Stimulated activated naive CD8-positive, alpha-beta T cell treated with anti-CD3 and anti-CD28 coated beads, Interleukin-15, Interleukin-2, amounts not matched to agents 100 U/mL and 50 U/mL, for 24 hours (primary cell): ENCODE measurements at places on chromosomes 3 and 15.

- no peak for DNase-seq
Observed at GRCh38 chr15:90513448-90513847, 16.3 kb upstream of the CRTC3 start.

- no peak for DNase-seq
Observed at GRCh38 chr3:53525765-53526703, 31.6 kb downstream of the CACNA1D start.

DNA sequence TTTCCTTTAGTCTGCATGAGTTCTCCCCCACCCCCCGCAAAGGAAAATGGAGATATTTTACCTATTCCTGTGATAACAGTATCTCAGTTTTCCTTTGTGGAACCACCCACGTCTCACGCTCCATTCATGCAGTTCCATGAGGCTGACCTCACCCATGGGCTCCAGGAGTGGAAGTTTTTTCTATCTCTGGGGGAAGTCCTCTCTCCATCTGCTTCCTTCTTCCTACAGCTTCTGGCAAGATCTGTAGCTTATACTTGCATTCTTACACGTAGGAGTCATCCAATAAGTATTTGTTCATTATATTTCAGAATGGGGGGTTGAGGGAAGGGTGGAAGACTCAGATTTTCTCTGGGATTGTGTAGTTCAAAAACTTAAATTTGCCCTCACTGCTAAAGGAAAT is 5.8 kb upstream of the GLCE start:
- no peak for DNase-seq

GRCh38 chr3:72953325-72953956 is 43.2 kb upstream of the PPP4R2 start:
- DNase-seq: no peak

DNA sequence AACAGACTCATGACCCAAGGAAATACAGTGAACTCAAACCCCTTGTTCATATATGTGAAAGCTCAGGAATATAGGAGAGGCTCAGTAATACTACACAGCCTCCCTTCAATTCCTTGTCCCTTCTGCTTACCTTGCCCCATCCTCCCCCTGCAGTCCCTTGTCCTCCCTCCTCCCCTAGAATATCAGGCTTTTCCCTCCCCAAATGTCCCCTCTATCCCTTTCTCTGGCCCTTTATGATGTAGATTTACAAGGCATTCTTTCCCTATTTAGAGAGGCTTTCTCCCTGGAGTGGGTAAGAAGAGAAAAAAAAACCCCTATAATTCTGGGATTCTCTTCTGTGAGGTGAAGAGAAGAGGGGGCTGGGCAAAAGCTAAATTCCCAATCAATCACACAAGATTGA is 64.9 kb upstream of the KBTBD8 start:
- DNase-seq: no peak

DNA sequence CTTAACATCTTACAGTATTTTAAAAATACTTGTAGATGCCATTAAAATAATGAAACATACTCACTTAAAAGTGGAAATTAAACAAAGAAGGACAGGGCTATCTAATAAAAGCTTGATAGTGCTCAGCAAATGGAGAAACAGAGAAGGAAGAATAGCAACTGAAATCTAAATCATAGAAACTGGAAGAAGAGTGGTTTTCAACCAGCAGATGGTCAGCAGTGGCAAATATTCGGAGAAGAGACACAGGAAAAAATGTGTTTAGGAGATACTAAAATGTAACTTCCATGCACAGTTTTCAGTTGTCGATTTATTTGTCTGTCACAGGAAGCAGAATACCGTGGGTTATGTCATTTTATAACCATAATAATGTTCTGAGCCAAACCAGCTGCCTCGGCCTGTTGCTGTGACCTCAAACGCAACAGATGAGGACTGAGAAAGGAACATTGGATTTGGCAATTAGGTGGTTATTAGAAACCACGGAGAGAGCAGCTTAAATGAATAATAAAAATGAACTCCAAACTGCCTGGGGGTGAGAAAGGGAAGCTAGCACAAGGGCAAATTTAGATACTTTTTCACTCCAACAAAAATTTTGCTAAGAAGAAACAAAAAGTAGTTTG is 246.6 kb upstream of the KCNMB2 start:
- no peak for DNase-seq

- DNase-seq: no peak
Observed at GRCh38 chr15:55709458-55709857, 33.5 kb downstream of the PRTG start.

GRCh38 chr3:67291287-67292252 is 293.5 kb downstream of the KBTBD8 start:
- peak; percentile 22 for DNase-seq

GRCh38 chr3:131544557-131544956 is 41.8 kb upstream of the MRPL3 start:
- DNase-seq: no peak

DNA sequence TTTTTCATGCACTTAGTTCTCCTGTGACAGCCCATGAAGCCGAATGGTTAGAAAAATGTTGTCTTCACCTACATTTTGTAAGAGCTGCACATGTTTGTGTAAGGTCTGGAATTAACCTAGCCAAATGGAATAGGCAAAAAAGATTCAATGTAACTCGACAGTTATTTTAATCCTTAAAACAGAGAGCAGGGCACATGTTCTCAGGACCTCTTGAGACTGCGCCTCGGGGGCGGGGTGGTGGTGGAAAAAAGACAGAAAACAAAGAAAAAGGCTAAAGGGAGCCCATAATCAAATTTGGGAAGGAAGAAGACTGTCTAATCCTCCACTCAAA is 702 bp upstream of the CSNK1G1 start:
- no peak for DNase-seq

DNA sequence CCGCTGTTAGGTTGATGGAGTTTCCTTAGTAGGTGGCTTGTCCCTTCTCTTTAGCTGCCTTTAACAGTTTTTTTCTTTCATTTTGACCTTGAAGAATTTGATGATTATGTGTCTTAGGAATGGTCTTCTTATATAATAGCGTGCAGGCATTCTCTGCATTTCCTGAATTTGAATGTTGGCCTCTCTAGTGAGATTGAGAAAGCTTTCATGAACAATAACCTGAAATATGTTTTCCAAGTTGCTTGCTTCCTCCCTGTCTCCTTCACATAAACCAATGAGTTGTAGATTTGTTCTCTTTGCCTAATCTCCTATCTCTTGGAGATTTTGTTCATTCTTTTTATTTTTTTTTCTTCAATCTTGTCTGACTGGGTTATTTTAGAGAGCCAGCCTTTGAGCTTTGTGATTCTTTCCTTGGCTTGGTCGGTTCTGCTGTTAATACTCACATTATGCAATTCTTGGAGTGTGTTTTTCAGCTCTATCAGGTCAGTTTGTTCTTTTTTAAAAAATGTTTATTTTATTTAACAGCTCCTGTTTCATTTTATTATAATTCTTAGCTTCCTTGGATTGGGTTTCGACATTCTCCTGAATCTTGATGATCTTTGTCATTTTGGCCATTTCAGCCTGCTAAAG is 627.9 kb downstream of the SI start:
- DNase-seq: no peak

DNA sequence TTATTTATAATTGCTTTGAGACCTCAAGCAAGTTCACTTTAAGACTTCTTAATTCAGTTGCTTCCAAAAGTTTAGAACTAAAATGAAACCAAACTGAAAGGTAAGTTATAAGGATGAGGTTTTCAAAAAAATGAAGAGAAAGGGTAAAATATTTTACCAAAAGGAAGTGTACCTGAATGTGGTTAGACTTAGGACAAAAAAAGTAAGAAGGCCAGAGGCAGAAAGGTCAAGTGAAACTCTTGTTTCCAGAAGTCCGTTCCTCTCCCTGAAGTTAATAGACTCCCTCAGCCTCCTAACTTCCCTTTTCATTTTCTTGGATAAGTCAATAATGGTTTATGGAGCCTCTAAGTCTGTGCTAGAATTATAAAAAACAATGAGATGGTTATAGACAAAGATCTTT is 16.6 kb downstream of the BTLA start:
- DNase-seq: no peak

DNA sequence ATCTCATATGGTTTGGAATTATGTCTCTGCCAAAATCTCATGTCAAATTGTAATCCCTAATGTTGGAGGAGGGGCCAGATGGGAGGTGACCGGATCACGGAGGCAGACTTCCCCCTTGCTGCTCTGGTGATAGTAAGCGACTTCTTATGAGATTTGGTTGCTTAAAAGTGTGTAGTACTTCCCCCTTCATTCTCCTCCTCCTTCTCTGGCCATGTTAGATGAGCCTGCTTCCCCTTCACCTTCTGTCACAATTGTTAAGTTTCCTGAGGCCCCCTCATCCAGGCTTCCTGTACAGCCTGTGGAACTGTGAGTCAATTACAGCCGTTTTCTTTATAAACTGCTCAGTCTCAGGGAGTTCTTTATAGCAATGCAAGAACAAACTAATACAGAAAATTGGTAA is 51.1 kb downstream of the NEDD4 start:
- no peak for DNase-seq

DNA sequence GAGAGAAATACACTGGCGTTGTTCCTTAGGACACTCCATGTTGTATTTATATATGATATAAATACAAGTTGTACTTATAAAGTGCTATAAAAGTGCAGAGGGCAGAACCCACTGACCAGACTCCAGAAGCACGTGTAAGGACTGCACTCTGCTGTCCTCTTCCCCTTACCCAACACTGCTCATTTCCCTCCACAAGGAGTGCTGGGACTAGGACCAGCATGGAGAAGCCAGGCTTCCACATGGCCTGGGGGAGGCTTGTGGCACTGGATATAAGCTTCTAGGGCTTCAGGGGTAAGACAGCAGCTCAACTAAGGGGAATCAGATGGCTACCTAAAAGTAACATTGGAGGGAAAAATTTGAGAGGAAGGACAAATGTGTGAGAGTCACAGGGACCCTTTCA is 556.9 kb downstream of the IGSF11 start:
- DNase-seq: no peak

GRCh38 chr15:39344662-39345141 is 236.2 kb upstream of the THBS1 start:
- no peak for DNase-seq

DNA sequence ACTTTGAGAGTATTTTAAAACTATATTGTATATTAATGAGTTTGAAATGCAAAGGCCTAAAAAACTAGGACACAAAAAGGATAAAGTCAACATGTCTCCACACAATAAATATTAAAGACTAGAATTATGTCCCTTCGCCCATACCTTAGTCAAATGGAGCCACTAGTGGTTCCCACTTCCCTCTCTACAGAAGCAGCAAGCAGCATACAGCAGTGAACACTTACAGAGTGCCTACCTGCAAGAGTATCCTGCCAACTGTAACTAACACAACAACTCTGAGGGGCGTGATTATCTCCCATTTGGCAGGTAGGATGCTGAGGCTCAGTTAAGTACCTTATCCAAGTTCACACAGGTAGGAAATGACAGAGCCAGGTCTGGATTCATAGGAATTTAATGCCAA is 17.2 kb downstream of the DYNC1LI1 start:
- no peak for DNase-seq

GRCh38 chr3:64932666-64933342 is 245.0 kb upstream of the ADAMTS9 start:
- no peak for DNase-seq

GRCh38 chr15:41689834-41690233 is 29.6 kb downstream of the MGA start:
- DNase-seq: no peak

- no peak for DNase-seq
Observed at GRCh38 chr3:26050776-26051175, 260.9 kb downstream of the OXSM start.

DNA sequence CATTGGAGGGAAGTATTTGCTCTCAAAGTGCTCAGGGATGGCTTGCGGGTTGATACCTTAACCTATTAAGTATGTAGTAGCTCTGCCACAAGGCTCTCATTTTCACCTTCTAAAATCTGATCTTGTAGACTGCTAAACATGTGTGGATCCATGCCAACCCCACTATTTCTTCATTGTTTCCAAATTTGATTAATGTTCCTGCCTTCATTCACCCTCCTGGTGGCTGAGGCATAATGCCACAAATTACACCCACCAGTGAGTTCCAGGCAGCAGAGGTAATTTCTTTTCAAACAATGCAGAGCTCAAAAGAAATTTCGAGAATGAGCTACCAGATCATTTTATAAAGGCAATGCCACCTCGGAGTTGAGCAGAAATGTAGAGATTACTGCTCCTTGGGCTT is 71.0 kb downstream of the EDEM1 start:
- no peak for DNase-seq

DNA sequence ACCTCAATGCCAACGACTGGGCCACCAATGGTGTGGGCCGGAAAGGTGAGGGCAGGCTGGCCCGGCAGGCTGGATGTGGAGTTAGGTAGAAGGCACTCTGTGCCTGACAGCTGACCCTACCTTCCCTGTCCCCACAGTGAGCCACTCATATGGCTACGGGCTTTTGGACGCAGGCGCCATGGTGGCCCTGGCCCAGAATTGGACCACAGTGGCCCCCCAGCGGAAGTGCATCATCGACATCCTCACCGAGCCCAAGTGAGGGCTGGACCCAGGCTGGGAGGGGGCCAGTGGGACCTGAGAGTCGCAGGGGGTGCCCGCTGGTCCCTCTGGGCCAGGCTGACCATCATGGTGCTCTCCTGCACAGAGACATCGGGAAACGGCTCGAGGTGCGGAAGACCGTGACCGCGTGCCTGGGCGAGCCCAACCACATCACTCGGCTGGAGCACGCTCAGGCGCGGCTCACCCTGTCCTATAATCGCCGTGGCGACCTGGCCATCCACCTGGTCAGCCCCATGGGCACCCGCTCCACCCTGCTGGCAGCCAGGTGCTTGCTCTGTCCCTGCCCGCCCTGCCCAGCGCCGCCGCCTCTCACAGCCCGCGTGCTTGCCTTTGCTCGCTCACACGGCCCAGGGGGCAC is 4.5 kb upstream of the FES start:
- no peak for DNase-seq

GRCh38 chr15:92848852-92849598 is 51.1 kb upstream of the CHD2 start:
- no peak for DNase-seq

DNA sequence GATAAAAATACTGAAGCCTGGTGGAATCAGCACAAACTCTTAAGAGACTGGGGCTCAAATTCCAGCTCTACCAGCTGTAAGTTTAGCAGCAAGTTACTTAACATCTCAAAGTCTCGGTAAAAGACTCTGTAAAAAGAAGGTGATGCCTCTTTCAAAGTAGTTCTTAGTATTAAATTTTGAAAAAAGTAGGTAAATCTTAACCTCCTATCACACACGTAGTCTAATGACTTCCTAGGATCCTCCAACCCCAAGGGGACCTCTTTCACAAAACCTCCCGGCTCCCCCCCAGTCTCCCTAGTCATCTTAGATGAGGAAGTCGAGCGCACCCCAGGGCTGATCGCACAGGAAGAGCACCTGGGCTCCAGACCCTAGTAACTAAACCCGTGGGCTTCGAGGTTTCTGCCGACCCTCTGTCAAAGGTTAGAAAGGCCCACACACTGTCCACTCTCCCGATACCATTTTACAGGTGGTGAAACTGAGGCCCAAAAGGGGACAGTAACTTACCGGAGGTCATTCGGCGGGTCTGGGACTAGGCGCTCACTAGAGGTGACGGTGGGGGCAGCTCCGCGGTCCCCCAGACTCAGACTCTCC is 427 bp downstream of the MBD4 start:
- DNase-seq: peak; percentile 53

GRCh38 chr3:11991751-11992150 is 12.4 kb upstream of the SYN2 start:
- DNase-seq: no peak
